ENCODE measurements at places on chromosomes 5 and 9.

GRCh38 chr5:31119938-31120641, 73.4 kb upstream of the CDH6 start:
- DNase-seq: no peak

DNA sequence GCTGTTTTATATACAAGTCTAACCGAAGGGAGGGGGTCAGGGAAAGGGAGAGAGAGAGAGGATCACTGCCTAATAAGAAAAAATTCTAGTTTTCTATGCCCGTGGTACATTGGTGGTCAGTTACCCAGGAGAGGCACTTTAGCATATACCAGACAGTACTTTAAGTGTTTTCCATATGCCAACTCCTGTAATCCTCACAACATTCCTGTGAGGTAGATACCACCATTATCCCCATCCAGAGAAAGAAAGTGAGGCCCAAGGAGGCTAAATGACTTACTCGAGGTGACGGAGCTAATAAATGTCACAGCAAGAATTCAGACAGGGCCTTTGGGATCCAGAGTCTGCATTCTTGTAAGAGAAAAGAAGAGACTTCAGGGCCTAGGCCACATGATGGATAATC, 161.8 kb downstream of the NTRK2 start:
- no peak for DNase-seq

GRCh38 chr5:37662789-37663485, 176.9 kb downstream of the GDNF start:
- DNase-seq: no peak

DNA sequence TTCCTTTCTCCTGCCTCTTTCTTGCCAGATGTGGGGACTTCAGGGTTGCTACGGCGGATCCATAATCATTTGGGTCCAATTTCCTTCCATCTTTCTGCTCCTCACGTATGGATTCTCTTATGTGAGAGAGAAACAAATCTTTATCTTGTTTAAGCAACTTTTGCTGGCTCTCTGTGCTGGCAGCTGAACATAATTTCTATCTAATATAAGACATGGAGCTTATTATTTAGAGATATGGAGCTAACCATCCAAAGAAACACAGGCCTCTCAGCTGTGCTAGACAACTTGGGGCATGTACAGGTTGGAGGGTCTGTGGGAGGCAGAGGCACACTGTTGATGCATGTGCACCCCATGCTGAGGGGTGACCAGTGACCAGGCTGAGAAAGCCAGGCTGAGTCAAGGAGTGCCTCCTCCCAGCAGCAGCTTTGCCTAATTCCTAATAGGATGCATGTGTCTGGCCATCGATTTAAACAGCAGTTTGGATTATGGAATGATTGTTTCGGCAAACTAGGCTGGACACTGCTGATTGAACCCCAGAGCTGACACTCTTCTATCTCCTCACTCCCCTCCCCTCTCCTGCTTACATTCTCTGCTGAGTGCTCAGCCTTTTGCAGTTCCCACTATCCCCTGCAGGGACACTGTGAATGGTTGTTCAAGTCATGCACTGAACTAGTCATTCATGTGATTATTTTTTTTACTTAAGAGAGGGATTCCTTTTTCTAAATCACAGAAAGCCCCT, 195.8 kb downstream of the ERCC6L2 start:
- DNase-seq: no peak

DNA sequence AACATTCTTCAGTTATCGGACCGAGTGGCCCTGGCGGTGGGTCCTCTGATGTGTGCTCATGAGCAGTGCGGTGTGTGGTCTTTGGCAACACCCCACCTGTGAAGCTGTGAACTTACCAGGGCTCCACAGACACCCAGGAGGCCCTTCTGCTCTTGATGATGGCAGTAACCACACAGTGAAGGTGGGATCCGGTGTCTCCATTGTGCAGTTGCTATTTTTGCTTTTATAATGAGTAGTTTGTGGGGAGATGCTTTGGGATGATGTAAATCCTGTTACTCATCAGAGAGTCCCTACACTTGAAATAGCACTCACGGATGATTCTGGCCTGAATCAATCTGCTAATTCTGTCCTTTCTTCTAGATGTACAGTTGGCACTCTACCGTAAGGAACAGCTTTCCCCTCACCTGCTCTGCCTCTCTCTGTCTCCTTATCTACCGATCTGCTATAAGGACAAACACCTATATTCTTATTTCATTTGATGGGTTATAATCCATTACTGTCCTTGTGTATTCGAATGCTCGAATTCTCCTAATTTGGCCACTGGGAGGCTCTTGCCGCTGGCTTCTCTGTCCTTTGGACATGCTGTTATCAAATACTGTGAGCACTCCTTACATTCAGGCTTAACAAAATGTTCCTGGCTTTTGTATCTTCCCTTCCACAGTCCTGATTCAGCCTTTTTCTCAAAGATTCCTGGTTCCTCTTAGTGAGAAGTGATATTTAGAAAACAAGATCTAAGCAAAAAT, 20.2 kb downstream of the ATPSCKMT start:
- DNase-seq: no peak

- no peak for DNase-seq
Observed at GRCh38 chr9:6098431-6098830, 83.0 kb upstream of the RANBP6 start.

- DNase-seq: no peak
Observed at GRCh38 chr5:175377816-175378215, 66.2 kb downstream of the DRD1 start.

DNA sequence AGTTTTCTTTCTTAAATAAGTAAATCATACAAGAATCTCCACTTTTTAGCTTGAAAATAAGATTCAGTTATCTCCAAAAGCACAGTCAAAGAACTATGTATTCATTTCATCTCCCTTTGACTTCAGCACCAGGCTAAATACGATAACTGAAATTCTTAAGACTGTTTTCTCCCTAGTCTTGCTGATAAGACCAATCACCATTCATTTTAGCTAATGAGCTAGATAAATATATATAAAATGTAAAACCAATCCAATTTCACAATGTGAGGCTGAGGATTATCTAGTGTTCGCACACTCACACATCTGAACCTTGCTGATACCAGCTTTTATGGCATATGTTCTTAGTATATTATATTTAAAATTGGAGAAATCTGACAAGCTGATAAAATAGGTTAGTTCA, 17.3 kb upstream of the ZNF622 start:
- no peak for DNase-seq

GRCh38 chr5:68268101-68268851, 52.7 kb downstream of the PIK3R1 start:
- DNase-seq: no peak

GRCh38 chr5:153352685-153353219, 137.7 kb upstream of the GRIA1 start:
- DNase-seq: no peak

- no peak for DNase-seq
Observed at GRCh38 chr5:134106991-134107701, 7.3 kb upstream of the TCF7 start.

GRCh38 chr5:16656561-16657191, 39.9 kb upstream of the RETREG1 start:
- no peak for DNase-seq

DNA sequence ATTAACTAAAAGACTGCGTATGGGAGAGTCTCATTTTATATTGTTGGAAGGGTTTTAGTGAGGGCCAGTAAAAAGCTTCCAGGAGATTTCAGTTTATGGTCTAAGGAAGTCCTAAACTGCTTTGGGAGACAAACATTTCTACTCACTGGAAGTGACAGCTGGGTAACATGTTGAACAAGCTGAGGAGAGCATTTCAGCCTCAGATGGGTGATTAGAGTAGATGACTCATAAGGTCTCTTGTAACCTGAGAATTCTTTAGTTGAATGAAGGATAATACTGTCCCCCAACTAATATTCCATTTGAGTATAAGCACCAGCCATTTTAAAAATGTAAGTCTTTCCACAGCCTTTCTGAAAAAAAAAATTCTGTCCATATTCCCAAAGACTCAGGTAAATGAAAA, 218.0 kb upstream of the C9orf72 start:
- DNase-seq: no peak

DNA sequence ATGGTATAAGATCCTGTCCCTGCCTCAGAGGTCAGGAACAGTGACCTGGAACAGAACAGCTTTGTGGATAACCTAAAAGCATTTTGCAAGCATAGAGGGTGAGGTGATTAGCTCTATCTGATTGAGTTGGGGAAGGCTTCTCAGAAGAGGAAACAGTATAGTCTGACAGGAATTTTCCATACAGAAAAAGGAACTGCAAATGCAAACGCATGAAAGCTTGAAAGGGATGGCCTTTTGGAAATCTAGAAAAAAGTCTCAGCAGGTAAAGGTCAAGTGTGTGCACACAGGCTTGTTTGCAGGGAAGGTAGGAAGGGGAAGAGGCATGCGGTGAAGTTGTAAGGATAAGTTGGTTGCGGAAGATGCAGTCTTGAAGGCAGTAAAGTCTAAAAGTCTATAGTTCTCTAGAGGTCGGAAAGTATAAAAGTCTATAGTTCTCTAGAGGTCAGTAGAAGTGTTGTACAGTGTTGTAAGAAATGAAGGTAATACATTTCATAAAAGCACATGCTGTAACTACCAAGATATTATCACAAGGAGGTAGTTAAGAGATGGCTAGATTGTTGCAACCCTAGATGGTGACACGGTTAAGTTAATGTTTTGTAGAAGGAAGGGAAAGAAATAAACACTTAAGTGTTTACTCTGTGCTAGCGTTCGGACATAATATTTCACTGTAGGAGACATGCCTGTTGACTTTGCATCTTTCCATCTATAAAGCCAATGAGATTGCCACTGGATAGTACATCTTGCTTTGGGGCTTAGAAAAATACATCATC, 16.7 kb upstream of the HSPB3 start:
- DNase-seq: no peak

GRCh38 chr5:143714629-143715028, 97.3 kb upstream of the HMHB1 start:
- DNase-seq: no peak

DNA sequence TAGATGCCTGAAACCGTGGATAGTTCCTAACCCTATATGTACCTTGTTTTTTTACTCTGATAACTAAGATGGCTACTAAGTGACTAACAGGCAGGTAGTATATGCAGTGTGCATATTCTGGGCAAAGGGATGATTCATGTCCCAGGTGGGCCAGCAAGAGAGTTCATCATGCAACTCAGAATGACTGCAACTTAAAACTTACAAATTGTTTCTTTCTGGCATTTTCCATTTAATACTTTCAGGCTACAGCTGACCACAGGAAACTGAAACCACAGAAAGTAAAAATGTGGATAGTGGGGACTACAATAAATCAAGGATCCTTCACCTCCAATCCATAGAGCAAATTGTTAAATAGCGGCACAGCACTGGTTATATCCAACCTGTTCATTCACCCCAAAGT, 30.7 kb upstream of the VCAN start:
- DNase-seq: no peak

DNA sequence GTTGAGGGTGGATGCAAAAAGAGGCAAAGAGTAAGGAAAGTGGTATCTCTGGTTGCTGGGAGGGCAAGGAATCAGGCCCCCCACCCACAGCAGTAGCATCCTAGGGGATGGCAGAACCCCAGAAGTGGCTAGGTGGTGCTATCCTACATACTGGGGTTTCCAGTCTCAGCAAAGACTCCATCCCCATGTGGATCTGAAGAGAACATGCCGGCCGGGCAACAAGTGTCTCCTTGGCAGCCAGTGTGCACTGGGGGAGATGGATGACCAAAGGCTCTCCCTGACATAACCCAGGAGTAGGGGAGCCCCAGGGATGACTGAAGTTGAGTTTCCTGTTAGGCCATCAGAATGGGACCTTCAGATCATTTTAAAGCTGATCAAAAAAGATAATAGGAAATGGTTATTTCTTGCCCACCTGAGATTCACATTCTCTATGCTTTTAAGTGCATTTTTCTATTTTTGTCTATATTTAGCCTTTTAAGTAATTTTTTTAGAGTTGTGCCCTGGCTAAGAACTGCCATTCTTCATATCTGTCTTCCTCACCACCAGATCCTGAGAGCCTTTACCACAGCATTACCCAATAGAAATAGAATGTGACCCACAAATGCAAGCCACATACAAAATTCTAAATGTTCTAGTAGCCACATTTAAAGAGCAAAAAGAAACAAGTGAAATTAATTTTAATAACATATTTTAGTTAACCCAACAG, 78.7 kb upstream of the SMIM23 start:
- DNase-seq: no peak

- DNase-seq: no peak
Observed at GRCh38 chr5:143074414-143074996, 304.3 kb downstream of the ARHGAP26 start.

GRCh38 chr5:42586625-42587024, 163.4 kb downstream of the GHR start:
- DNase-seq: no peak

DNA sequence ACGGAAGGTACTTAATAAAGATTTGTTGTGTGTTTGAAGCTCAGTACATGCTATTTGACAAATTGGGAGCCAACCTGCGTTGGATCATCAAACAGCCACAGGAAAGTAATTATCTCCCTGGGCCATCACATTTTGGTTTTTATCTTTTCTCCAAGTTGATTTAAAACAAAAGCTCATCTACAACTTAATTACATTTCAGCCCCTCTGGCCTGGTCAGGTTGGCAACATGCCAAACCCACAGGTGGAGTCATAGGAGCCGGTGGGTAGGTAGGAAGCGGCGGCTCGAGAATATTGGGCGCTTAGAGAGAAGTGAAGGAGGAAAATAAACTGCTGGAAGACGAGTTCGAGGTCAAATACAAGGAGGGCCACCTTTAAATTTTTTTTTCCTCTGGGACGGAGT, 64.9 kb upstream of the FANCC start:
- no peak for DNase-seq

GRCh38 chr9:110399983-110400382, 62.3 kb upstream of the TXNDC8 start:
- DNase-seq: no peak

GRCh38 chr5:60101573-60101972, 208.0 kb upstream of the PDE4D start:
- no peak for DNase-seq

GRCh38 chr9:82499337-82499736, 510.8 kb downstream of the SPATA31D1 start:
- DNase-seq: no peak

DNA sequence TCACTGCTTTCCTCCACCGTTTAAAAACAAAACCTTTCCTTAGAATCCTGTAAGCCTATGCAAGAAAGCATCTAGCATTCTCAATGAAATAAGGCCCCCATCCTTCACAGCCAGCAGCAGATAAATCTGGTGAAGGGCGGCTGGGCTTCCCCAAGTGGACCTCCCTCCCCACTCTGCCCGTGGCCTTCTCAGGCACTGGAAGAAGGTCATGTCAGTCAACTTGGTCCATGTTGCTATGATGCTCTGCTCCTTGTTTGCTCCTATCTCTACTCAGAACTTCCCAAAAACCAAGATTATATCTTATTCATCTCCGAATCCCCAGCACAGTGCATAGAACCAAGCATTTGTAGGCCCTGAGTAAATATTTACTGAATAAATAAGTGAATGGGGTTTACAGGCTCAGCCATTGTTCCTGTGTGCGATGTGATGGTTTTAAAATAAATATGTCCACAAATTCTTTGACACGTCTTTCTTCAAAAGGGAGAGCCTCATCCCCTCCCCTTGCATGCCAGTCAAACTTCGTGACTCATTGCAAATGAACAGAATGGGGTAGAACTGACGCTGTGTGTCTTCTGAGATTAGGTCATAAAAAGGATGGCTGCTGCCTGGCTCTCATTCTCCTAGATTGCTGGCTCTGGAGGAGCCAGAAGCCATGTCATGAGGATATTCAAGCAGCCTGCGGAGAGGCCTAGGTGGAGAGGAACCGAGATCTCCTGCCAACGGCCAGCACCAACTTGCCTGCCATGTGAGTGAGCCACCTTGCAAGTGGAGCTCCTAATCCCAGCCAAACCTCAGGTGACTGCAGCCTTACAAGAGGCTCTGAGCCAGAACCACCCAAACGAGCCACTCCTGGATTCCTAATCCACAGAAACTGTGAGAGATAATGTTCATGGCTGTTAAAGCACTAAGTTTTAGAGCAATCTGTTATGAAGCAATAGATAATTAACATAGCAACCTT, 70.5 kb downstream of the MED27 start:
- no peak for DNase-seq

Data from effector CD4-positive, alpha-beta T cell (primary cell).